ENCODE measurements at places on chromosomes 1 and 21.
A peak's percentile ranks its signal among the peaks of the same experiment; 100 is the strongest.

DNA sequence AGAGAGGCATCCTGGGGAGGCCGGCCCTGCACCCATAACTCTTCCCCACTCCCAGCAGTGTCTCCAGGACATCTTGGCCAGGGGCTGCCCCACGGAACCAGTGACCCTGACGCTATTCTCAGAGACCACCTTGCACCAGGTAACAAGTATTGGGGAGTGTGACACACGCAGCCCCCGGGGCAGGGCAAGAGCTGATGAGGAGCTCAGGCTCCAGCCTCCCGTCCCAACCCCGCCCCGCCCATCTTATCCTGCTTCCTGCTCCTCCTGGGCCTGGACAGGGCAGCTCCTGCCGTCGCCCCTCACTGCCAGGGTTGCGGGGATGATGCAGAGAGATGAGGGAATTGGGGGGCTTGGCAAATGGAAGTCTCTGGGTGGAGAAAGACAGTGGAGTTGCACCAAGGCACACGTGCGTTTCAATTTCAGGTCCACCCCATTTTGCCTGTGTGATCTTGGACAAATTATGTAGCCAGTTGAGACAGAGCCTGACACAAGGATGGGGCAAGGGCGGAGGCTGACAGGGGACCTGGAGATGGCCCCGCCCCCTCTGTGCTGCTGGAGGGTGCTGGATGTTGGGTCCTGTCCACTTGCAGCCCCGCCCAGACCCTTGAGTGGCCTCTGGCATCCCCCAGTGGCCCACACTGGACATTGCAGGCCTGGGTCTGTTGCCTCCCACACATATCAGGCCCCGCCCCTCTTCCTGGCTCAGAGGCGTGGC, 10.7 kb downstream of the CLCNKA start:
- peak; percentile 33 for DNase-seq

GRCh38 chr1:179175011-179175841, 54.3 kb downstream of the ABL2 start:
- DNase-seq = no peak

DNA sequence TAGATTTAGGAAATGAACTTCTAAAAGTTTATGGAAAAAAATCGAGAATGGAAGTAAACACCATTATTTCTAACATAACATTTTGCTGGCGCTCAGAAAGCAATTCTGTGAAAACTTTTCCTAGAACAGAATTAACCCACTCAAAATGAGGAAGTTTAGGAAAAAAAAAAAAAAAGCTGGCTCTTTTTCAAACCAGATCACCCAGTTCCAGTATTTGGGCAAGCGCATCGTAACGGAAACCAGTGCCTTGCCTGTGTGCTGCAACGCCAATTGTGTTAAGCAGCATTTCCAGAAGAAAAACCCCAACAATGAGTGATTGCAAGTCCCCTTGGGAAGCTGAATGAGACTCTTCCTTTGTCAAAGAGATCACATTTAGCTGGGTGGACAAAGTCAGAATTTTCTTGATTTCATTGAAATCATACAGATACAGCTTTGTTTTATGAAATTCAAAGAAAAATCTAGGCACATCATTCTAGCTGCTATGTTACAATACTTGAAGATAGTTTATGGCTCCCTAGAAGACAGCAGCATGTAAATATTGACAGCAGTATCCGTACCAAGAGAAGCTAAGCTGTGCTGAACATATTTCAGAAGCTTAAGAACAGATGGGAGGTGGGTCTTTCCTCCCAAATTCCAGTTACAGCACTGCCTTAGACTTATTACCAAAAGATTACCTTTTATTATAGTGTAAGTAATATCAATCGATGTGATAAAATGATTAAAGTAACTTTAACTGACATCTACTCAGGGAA, 113.4 kb downstream of the ERG start:
- DNase-seq = no peak

GRCh38 chr1:2291577-2291976, 63.5 kb downstream of the SKI start:
- no peak for DNase-seq

DNA sequence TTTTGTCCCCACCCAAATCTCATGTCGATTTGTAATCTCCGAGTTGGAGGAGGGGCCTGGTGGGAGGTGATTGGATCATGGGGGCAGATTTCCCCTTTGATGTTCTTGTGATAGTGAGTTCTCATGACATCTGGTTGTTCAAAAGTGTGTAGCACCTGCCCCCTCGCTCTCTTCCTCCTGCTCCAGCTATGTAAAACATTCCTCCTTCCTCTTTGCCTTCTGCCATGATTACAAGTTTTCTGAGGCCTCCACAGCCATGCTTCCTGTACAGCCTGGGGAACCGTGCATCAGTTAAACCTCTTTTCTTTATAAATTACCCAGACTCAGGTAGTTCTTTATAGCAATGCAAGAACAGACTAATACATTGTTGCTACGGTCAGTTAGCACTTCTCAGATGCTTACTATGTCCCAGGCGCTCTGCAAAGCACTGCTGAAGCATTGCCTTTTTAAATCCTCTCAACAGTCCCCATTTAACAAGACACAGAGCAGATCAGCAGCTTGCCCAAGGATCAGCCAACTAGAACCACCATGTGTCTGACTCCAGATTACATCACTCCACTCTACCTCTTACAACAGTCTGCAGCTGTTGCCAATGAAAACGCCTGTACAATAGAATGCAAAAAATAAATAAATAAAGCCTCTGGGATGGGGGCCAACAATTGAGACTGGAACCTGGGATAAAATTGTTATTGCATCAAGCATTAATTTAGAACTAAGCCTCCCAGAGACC, 52.4 kb upstream of the USP1 start:
- no peak for DNase-seq

DNA sequence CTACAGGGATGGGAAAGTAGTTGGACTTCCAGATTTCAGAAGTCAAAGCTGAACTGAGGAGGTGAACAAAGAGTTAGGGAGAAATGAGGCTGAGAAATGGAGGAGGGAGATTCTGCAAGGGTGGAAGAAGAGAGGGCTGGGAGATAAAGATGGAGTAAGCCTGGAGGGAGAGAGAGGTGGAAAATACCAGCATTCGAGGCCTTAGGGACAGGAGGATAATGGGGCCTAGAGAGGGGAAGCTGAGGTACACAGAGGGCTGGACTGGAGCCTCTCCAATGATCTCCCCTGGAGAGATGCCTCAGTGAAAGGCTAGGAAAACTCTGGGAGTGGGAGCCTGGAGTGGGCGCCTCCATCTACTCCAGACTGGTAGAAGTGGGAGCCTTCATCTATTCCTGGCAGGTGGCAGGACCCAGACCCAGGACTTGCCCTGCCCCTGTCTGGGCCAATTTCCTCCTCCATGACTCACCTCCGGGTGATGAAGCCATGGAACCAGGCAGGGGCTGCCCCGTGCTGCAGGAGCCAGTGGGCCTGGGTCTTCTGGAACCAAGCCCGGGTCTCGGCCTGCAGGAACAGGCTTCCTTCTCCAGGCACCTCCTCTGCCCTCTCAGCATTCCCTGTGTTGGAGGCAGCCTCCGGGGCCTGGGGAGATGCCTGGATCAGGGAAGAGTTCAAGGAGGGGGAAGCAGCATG, 1.9 kb downstream of the SH2D2A start:
- DNase-seq = no peak

DNA sequence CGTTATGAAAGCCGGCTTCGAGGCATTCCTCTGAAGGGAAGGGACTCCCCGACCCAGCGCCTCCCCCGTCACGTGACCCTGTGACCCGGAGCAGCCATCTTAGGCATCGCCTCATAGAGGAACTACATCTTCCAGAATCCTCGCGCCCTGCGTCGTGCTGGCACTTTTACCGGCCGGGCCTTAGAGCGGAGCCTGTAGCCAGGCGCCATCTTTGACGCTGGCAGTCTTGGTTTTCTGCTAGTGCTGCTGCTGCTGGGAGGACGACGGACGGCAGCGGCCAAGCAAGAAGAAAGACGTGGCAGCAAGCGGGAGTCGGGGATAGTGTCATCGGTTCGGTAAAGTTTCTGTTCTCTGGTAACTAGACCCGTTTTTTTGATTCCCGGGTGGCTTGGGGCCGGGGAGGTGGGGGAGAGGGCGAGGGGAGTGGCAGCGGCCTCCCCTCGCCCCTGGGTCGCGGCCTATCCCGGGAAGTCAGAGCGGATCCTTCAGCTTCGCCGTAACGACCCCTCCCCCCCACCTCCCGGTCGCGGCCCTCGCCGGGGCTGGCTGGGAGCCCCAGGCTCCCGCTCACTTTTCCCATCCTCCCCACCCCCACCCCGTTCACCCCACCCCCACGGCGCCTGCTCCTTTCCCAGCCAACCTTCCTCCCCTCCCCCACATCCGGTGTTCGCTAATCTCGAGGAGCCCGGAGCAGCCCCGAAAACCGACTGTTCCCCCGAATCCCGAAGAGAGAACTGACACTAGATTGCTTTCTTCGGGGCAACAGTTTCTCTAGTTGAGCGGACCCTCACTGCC, at the start of the genes ZBED6 and ZC3H11A:
Gene ZBED6, plus strand, starts transcription at position 183 of the 795 bp plus-strand sequence. CDS start 1,900 bp downstream, outside the sequence.
Gene ZC3H11A, plus strand, starts transcription at position 183 of the 795 bp plus-strand sequence. CDS start 21,448 bp downstream, outside the sequence.
- peak; percentile 88 for DNase-seq

- no peak for DNase-seq
Observed at GRCh38 chr1:99969260-99969728, 502 bp upstream of the SLC35A3 start.

DNA sequence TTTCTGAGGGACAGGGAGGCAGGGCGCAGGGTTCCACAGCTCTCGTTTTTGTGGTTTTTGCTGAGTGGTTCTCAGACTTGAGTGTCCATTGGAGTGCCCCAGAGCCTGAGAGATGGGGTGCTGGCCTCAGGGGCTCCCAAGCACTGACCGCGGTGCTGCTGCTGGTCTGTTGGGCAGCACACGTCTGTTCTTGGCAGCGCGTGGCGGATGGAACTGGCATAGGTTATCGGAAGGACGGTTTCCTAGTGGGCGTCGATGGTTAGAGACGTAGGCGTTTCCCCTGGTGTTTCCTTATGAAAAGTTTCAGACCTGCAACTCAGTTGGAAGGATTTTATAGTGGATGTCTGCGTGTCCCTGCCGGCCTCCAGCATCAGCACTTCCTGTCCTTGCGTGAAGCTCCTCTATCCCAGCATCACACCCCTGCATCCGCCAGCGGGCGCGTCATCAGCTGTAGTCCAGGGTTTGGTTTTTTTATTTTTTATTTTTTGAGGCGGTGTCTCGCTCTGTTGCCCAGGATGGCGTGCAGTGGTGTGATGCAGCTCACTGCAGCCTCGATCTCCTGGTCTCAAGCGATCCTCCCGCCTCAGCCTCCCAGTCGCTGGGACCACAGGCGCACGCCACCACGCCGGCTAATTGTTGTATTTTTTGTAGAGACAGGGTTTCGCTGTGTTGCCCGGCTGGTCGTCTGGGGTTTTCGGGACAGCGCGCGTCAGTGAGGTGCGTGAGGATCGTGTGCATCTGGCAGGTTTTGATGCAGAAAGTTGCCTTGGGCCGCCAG, 11.8 kb downstream of the RRP1 start:
- DNase-seq = no peak

DNA sequence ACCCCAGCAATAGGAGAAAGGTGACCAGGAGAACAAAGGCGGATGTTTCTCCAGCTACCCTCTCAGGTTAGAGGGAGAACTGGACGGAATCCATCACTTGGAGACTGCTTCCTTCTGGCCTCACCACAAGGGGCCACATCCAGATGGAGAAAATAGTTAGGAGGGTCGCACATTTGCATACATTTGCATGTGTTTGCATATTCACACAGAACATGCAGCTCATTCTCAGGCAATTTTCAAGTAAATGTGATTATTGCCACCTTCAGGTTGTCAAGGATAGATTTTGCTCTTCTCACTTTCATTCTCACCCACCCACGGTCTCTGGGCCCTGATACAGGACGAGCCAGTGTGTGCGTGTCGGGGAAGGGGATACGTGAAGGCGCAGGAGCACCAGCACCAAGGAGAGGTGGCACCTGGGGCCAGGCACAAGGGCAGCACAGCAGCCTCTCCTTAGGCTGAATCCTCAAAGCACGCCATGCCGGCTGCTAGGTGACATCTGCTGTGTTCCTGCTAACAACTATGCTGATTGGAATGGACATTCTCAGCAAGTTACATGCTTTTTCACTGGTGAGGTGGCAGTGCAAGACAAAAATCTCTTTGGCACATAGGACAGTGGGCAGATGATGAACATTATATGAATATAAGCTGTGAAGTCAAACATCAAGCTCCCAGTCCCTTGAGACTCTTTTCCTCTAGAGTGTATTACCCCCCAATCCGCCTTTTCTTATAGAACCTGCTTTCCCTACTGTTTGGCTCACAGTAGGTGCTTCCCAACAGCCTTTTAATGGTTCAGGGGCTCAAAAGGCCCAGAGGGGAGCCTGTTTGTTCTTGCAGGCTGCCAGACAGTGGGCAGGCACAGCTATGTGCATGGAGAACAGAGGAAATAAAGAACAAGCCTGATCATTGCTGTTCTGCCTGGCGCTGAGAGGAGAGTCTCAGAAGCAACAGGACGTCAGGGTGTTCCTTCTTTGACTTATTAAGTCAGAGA, 14.3 kb downstream of the ACKR1 start:
- no peak for DNase-seq

- DNase-seq = no peak
Observed at GRCh38 chr1:71778940-71779339, 503.4 kb downstream of the NEGR1 start.

DNA sequence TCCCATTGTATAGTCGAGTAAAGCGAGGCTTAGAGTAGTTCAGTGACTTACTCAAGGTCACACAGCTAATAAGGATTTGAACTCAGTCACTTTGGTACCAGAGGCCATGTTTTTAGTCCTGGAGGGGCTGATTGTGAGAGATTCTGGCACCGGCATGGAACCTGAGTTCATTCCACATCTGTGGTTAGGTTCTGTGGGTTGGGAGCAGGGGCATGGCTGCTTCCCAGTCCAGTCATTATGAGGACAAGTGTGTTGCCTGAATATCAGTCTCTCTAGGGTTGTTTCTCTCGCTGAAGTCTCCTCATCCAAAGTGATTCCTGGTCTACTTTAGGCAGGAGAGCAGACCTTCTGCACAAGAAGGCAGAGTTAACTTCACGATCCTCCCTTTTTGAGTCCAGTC, 90.6 kb downstream of the C1orf94 start:
- DNase-seq = no peak

- no peak for DNase-seq
Observed at GRCh38 chr1:43238991-43239469, 30.8 kb upstream of the TMEM125 start.

DNA sequence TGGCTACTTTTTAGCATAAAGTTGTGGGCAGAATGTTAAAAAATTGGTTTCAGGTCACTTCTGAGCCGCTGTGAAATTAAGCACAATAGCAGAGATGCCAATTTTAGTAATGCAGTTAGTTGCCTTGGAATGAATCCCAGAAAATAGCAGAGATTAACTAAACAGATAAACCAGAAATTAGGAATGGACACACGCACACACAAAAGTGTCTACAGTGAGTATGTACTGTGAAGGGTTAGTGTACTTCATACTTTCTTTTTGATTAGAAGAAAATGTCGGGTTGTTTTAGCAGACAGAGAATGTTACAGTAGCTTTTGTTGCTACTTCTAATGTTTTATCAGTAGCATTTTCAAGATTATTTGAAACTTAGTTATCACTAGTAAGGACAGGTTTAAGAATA, 106.7 kb downstream of the LEPR start:
- DNase-seq = no peak
